ENCODE measurements at places on chromosomes 1 and 21.

DNA sequence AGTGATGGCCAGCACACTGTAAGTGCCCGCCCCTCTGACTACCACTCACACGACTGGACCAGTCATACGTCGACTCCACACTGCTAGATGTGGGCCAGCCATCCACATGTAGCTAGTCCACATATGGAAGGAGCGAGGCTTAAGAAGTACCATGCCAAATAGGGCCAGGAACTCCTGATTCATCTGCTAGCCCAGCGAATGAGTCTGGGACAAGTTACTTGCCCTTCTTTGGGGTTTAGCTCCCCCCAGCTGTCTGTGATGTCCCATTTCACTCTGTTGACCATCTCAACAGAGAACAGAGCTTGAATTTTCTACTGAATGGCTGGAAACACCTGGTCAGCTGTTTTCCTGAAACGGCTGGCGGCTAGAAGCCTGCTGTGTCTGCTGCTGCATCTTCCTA is 5.8 kb downstream of the CSRP1 start:
- peak; percentile 65 for DNase-seq

DNA sequence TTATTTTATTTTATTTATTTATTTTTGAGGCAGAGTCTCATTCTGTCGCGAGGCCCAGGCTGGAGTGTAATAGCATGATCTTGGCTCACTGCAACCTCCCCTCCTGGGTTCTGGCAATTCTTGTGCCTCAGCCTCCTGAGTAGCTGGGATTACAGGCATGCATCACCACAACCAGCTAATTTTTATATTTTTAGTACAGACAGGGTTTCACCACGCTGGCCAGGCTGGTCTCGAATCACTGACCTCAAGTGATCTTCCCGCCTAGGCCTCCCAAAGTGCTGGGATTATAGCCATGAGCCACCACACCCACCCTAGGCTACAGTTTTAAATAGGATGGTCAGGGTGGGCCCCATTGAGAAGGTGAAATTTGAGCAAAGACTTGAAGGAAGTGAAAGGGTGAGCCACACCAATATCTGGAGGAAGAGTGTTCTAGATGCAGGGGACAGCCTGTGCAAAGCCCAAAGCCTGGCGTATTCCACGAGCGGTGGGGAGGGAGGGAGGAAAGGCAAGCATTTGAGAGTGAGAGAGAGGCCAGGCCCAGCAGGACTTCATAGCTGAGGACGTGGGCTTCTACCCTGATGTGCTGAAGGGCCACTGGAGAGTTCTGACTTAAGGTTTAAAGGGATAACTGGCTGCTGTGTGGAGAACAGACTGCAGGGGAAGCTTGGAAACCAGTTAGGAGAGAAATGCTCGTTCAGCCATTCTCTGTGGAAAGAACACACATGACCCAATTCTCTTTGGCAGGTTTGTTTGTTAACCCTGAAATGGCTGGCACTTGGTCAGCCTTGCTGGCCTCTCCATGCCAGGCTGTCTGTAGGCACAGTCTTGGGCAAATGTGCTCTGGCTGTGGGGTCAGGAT is 62.6 kb upstream of the FAM20B start:
- DNase-seq = no peak

DNA sequence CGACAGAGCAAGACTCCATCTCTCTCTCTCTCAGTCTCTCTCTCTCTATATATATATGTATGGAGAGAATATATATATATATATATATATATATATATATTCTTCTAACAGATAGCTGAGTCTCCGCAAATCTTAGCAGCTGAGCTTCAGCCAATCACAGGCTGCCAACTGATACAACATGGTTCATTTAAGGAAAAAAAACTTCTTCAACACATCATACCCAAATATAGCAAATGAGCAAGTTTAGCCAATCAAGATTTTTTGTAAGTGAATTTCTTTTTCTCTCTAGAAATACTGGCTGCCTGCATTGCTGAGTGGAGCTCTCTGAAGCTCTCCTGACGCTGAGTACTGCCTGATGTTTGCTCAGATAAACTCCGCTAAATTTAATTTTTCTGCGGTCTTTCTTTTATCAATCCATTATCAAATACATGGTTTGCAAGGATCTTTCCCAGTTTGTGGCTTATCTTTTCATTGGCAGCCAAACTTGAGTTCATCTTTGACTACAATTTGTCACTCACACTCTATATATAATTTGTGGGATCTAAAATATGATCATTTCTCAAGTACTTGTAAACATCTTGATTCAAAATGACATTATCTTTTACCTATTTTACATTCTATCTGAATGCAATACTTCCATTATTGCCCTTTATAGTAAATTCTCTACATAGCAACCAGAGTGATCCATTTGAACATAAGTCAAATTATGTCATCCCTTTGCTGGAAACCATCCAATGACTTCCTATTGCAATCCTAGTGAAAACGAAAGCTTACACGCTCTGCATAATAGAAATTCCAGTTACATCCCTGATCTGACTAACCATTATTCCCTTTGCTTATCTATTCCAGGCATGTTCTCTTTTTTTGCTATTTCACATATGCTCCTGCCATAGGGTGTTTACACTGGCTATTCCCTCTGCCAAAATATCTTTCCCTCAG is 2131.7 kb downstream of the MRPL39 start:
- DNase-seq = peak; percentile 31

GRCh38 chr1:221470000-221470698 is 271.7 kb downstream of the DUSP10 start:
- DNase-seq = peak; percentile 44

DNA sequence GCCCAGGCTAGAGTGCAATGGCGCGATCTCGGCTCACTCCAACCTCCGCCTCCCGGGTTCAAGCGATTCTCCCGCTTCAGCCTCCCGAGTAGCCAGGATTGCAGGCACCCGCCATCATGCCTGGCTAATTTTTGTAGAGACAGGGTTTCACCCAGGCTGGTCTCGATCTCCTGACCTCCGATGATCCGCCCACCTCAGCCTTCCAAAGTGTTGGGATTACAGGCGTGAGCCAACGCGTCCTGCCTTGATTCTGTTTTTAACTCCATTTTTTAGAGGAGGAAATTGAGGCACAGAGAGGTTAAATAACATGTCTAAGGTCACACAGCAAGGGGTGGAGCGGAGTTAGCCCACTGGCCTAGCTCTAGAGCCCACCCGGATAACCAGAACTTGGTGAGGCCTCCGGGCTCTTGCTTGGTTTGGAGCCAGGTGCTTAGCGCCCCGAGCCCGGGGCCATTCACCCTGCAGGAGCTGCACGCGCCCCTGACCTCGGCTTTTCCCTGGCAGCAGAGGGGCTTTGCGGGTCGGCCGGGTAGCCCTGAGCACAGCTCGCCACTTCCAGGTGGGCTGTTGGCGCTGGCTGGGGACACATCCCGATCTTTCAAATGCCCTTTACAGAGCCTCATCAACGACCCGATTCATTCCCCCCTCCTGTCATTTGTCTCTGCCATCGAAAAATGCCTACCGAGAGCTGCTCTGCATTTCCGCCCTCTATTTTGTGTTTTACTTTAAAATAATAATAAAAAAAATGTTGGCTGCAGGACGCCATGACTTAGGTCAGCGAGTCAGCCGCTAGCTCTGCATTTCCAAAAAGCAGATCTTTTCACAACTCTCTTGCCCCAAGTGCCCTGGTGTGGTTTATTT is 11.2 kb downstream of the SIM2 start:
- no peak for DNase-seq

DNA sequence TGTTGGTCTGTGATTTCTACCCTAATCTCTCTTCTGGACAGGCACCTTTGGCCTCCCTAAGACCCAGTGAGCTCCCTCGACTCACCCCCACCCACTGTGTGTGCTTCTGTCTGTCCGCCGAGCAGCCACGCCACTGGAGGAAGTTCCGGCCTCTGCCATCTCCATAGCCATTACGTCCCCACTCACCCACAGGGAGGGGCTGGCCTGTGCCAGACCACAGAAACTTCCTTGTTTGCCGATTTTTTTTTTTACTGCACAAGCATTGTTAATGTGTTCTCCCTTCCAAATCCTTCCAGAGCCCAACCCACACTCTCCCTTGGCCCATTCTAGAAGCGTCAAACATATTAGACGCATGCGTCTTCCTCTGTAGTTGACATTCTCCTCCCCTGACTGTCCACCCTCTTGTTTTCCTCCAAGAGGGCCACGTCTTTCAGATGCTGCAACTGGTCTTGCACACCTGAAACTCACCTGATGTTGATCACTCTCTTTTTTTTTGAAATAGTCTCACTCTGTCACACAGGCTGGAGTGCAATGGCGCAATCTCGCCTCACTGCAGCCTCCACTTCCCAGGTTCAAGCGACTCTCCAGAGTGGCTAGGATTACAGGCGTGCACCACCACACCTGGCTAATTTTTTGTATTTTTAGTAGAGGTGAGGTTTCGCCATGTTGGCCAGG is 72.3 kb downstream of the EVA1C start:
- no peak for DNase-seq

All from fibroblast of skin of right biceps (primary cell).